ENCODE measurements at places on chromosomes 13 and 19.

DNA sequence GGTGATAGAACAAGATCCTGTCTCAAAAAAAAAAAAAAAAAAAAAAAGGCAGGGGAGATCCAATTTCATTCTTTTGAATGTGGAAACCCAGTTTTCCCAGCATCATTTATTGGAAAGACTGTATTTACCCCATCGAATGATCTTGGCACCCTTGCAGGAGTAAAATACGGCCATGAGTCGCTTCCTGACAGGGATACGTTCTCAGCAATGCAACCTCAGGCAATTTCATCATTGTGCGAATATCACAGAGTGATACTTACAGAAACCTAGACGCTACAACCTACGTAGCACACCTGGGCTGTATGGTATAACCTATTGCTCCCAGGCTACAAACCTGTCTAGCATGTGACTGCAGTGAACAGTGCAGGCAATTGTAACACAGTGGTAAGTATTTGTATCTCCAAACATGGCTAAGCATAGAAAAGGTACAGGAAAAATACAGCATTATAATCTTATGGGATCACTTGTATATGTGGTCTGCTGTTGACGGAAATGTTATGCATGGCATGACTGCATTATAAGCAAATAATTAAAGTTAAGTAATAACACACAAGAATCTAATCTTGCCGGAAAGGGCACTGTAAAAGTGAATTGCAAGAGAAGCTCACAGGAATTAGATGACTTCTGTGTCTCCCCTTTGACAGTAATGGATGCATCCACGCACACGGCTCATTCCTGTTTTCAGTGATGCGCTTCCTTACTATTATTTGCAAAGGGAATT is 24.1 kb downstream of the RFX2 start:
- no peak for DNase-seq

DNA sequence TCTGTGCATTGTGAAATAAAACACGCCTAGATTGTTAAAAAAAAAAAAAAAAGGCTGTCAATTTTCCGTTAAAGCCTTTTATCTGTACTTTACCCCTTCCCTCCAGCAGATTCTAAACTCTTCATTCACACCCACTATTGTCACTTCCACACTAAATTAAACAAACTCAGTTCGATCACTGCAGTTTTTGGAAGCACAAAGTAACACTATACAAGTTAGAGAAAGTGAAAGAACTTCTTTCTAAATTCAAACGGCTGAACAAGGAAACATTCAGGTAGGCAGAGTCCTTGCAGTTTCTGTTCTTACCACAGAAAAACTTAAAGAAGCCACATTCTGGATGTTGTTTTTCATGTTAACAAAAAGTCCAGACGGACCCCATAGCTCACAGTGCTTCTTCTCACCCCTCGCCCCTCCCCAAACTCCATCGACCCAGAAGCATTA is 27.5 kb upstream of the UBE2L5 start:
- DNase-seq = no peak

GRCh38 chr13:47832458-47832972 is 168.6 kb downstream of the SUCLA2 start:
- no peak for DNase-seq

- no peak for DNase-seq
Measured at GRCh38 chr19:8311461-8312260, 3.5 kb upstream of the CD320 start.

DNA sequence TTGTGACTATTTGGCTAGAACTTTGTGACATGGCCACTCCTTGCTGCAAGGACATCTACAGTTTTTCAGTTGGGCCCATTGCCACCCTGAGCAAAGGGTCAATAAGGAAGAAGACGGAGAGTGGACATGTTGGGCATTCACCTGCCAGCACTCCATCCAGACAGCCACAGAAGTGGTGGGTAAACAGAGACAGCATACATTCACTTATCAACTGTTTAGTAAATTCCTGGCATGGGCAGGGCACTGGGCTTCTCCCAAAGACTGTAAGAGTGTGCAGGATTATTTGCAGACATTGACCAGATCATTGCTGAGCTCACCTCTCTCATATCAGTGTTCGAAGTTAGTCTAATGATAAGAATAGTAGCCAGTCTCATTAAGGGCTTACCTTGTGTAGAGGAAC is 29.2 kb downstream of the SIPA1L3 start:
- no peak for DNase-seq

DNA sequence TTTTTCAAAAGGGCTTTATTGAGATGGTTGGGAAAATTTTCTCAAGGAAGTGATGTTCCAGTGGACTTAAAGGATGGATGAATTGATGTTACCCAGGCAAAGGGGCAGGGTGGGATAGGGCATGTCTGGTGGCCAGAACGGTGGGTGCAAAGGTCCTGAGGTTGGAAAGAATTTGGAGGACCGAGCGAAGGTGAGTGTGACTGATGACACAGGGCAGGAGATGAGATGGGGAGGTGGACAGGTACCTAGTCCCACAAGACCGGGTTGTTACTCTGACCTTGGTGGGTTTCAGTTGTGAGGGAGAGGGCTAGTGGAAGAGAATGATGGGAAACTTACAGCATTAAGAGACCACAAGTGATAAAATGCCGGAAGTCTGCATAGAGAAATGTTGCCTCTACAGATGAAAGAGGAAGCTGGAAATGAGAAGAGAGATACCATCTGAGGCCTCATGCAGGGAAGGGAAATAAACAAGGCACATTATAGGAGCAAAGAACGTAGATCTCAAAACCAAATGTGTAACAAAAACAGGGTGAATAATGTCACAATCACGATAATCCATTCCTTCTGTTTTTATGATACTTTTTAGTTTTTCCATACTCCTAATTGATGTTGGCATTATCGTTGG is 4.5 kb downstream of the ADGRE1 start:
- DNase-seq = no peak

DNA sequence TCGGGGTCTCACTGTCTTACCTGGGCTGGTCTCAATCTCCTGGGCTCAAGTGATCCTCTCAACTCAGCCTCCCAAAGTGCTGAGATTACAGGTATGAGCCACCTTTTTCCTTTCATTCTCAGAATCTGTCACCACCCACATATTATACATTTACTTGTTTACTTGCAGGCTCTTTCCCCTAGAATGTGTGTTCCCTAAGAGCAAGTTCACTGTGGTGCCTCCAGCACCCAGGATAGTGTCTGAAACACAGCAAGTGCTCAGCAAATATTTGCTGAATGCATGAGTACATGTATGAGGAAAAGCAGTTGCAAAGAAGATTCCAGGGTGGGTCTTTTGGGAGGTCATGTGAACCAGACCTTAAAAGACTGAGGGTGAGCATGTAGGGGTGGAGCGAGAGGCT is 96.8 kb downstream of the RGCC start:
- DNase-seq = no peak

DNA sequence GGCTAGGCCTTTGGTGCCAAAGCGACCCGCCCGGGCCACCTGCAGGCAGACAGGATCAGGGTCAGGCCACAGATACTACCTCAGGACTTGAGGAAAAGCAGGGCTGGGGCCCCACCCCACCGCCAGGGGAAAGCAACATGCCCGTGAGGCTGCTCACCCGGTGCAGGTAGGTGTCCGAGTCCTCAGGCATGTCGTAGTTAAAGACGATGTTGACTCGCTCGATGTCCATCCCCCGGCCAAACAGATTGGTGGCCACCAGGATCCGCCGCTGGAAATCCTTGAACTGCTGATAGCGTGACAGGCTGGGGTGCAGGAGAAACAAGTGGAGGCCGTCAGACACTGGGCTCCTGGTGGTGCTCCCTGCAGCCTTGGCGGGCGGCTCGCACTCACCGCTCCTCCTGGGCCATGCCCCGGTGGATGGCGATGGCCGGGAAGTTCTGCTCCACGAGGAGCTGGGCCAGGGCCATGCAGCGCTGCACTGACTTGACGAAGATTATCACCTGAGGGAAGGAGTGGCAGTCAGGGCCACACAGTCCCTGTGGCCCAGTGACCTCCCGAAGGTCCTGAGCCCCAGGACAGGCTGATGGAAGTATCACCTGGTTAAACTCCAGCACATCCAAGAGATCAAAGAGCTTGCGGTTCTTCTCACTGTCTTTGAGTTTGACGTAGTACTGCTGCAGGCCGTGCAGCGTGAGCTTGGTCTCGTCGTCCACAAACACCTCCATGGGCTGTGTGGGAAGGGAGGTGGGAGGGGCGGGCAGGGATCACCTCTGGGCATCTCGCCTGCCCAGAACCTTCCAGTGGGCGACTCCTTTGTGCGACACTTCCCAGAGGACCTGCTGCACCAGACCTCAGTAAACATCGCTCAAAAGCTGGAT is 9.8 kb downstream of the DDX39A start:
- no peak for DNase-seq

GRCh38 chr13:114145722-114146121 is 13.3 kb upstream of the RASA3 start:
- no peak for DNase-seq

GRCh38 chr19:46413262-46414031 is at the start of gene CCDC8:
TSS of gene CCDC8 (minus strand) at chr19:46413564. CDS start at chr19:46412810, 754 bp downstream.
- no peak for DNase-seq

- no peak for DNase-seq
Measured at GRCh38 chr19:513368-514165, 6.3 kb downstream of the TPGS1 start.

DNA sequence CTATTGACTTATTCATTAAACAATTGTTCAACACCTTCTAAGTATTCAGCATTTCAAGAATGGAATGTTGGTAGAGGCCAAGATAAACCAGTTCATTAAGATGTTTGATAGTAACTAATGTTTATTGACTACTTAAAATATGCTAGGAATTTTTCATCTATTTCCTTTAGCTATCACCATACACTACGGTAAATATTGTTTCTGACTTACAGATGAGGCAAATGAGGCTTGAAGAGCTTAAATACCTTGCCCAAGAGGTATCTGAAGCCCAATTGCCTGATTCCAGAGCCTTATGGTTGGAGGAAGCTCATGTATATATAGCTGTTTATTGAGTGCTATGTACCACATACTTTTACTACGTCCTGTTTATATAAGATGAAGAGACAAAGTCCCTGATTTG is 286.2 kb downstream of the NDFIP2 start:
- DNase-seq = no peak

DNA sequence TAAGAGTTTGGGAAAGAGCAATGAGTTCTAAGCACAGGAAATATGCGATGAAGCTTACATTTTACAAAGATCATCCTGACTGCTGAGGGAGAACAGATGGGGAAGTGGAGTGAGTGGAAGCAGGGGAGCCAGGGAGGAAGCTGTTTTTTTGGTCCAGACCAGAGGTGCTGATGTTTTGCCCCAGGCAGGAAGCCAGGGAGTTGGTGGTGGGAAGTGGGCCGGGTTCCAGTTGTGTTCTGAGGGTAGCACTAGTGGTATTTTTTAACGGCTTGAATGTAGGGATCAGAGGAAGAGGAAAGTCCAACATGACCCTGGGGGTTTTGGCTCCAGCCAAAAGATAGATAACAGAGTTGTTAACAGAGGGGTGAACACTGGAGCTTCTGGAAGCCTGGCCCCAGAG is 20.7 kb upstream of the OLFM4 start:
- no peak for DNase-seq

DNA sequence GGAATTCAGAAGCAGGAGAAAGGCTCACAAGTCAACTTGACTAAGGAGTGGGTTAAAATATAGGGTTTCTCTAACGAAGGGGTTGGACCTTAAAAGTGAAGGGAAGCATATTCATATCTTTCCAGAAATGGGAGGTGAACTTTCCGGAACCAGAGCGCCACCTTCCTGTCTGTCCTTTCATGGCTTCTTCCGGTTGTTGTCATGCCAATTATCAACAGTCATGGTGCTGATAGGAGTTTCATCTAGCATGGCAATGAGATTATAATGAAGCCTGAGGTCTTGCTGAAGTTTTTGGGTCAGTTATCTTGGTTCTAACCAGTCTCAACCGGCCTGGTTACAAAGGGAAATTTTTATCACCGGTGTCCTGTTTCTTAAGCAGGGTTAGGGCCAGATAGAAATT is 162.9 kb upstream of the NBEA start:
- DNase-seq = no peak

GRCh38 chr13:73103238-73103637 is 44.4 kb downstream of the KLF5 start:
- no peak for DNase-seq

DNA sequence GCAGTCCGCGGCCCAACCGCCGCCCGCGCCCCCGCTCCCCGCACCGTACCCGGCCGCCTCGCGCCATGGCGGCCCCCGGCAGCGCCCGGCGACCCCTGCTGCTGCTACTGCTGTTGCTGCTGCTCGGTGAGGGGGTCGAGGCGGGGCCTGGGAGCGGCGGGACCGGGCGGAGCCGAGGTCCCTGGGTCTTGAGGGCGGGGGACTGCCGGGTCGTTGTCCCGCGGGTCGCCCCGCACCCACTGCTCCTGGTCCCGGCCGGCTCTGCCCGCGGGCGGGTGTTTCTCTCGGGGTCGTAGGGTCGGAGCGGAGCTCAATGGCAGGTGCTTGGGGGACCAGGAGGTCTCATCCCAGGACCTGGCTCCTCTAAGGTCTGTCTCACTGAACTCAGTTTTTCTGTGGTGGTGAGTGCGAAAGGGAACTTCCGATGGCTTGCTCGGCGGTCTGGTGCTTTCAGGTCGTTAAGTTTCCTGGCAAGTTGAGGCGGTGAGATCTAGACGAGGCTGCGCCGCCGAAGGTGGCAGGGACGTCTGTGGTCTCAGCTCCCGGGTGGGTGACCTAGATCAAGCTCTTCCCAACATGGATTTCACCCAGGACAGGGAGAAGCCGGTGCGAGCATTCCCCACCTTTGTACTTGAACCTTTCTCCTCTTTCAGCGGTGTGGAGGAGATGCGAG is 467 bp downstream of the LAMP1 start:
- peak; percentile 32 for DNase-seq

- no peak for DNase-seq
Measured at GRCh38 chr19:5580161-5580571, 12.4 kb upstream of the TINCR start.

DNA sequence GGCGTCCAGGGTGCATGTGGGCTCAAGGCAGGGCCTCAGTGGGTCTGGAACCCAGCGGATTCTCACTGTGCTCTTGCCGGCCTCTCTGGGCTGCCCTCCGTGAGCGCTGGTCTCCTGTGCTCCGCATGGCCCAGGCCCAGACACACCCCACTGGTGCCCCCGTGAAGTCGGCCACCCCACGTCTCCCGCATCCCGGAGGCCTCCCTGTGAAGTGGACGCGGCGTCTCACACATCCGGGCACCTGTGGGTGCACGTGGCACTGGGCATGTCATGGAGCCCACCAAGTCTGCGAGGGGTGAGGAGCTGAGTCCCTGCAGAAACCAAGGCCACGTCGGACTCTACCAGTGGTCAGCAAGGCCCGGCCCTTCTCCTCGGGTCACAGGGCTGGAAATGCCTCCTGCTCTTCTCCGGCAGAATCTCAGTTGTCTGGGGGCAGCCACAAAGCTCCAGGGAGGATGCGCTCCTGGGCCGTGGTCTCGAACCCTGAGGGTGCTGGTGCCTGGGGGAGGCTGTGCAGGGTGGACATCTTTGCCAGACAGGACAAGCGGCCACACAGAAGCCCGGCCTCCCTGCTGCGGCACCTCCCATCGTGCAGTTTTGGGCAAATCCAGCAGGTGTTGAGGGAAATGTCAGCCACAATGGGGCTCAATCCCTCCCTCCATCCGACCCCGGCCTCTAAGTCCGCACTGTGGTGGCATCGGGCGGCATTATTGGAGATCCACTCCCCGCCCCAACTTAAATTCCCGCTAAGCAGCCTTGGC is 2.2 kb downstream of the C13orf46 start:
- DNase-seq = no peak

All from activated T-helper 9 cell treated with anti-CD3 and anti-CD28 coated beads, Interleukin-2, amount 50 U/mL, for 16 hours (primary cell).